Femur (tissue), 1 donor: ENCODE measurements at places on chromosomes 5 and 9.
A peak's percentile ranks its signal among the peaks of the same experiment; 100 is the strongest.

GRCh38 chr9:4009006-4009511 lies 290.8 kb downstream of the GLIS3 start:
- no peak for DNase-seq

- DNase-seq = peak; percentile 12
Observed at GRCh38 chr5:135245521-135246499, 153.2 kb downstream of the MACROH2A1 start.

GRCh38 chr5:114822863-114823262 lies 346.8 kb downstream of the TRIM36 start:
- DNase-seq = no peak

DNA sequence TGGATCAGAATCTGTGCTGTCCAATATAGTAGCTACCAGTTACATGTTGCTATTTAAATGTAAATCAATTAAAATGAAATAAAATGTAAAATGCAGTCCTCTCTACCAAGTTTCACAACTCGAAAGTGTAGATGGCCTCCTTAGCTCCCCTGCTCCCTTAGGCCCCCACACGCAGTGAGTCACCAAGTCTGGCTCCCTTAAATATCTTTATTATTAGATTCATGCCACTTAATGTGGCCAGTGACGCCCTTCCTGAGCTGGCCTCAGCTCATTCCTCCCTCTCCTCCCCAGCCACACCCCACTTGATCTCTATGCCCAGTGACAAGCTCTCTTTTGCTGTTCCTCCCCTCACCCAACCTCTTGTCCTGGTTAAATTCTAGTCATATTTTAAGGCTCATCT lies 88.4 kb upstream of the DNAH5 start:
- no peak for DNase-seq

- DNase-seq = no peak
Observed at GRCh38 chr9:77021922-77022782, 2.7 kb downstream of the FOXB2 start.

GRCh38 chr5:32443541-32444430 lies 754 bp downstream of the ZFR start:
- peak; percentile 69 for DNase-seq

DNA sequence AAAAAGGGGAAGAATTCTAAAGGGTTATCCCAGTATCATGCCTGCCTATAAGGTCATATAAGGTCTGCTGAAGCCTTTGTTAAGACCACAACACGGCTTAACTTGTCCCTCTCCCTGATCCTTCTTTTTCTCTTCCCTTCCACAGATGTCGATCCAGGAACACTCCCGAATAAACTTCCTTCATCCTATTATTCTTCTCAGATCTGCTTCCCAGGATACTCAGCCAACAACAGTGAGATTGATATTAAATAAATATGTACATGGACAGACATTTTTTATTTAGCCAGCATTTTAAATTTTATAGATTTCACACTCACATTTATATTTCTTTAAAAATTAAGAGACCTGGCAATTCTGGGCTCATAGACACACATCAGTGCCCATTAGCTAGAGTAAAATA lies 44.1 kb downstream of the DPYSL3 start:
- no peak for DNase-seq

DNA sequence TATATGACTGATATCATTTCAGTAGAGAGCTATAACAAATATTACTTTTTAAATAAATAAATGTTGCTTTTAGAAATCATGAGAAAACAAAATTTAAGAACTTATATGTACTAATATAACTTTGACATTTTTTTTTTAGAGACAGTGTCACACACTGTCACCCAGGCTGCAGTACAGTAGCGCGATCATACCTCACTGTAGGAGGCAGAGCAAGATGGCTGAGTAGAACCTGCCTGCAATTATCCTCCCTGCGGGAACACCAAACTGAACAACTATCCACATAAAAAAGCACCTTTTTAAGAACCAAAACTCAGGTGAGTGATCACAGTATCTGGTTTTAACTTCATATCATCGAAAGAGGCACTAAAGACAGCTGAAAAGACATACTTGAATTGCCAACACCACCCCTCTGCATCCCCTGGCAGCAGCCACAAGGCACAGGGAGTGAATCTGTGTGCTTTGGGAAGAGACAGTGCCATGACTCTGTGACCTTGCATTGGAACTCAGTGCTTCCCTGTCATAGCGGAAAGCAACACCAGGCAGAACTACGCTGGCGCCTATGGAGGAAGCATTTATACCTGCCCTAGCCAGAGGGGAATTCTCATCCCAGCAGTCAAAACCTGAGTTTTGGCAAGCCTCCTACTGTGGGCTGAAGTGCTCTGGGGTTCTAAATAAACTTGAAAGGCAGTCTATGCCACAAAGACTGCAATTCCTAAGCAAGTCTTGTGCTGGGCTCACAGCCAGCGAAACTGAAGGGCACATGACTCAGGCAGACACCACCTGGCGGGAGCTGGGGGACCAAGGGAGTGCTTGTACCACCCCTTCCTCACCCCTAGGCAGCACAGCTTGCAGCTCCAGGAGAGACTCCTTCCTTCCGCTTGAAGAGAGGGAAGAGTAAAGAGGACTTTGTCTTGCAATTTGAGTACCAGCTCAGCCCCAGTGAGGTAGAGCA lies 142.7 kb downstream of the FBXL17 start:
- no peak for DNase-seq

GRCh38 chr9:130421154-130421801 lies 23.5 kb upstream of the ASS1 start:
- no peak for DNase-seq

DNA sequence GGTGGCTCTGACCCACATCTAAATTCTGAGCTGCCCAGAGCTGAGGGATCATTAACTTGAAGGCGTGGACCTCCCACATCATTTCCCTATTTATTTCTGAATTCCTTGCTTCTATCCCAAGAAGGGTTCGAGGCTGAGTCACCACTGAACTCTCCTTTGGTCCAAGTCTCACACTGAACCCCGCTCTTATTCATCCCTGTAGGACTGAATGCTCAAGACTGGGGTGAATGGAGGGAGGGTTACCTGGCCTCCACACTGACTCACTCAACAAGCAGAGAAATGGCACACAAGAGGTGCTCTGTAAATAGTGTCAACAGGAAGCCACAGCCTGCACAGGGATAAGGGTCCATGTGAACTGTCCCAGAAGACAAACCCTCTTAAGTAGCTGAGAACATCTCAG lies 79.1 kb upstream of the FSTL4 start:
- no peak for DNase-seq

GRCh38 chr5:147445090-147445489 lies 64.8 kb downstream of the DPYSL3 start:
- no peak for DNase-seq

GRCh38 chr9:89078421-89078820 lies 87.2 kb downstream of the S1PR3 start:
- DNase-seq = no peak

DNA sequence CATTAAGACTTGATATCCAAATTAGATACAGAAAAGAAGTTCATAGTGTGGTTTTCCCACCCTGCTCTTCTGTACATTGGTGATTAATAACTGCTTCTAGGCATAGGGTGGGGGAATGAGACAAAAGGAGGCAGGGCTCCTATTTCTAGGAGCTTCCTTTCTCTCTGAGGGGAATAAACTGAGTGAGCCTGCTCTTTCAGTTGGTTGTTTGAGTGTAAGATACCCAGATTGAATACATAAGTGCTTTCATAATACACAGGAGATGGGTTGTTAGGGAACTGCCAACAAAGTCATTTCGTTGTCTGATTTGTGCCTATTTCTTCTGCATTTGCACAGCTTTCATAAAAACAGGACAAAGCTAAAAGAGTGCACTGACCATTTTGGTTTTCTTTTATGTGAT lies 48.9 kb upstream of the TTC23L start:
- no peak for DNase-seq

- no peak for DNase-seq
Observed at GRCh38 chr5:143642791-143643190, 169.2 kb upstream of the HMHB1 start.

- no peak for DNase-seq
Observed at GRCh38 chr5:61069150-61069549, 93.1 kb downstream of the SMIM15 start.

GRCh38 chr9:38003230-38003629 lies 65.8 kb downstream of the SHB start:
- DNase-seq = no peak

DNA sequence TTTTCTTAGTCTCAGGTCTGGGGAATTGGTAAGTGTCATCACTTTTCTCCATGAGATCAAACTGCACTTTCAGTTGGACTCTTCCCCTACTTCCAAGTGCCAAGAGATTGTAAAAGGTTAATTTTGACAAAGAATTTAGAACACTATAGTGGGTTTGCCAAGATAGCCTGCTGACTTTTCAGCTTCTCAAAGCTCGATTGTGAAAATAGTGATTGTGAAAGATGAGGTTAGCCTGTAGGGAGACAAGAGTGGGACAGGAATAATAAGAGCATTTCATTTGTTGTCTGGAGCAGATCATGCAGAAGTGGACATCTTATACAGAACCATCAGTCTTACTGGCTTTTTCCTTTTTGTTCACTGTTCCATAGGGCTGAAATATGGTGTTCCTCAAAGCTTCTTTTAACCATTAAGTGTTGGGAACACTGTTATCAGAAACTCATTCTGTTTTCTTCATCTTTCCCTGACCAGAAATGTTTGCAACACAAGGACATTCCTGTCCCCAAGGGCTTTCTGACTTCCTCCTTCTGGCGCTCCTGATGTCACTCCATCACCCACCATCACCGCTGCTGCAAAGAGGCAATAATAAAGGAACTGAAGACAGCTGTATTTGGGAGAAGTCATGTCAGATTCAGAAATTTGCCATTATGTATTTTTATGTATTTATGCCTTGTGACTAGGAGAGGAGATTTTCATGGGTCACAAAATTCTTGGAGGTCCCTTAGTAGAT lies 11.6 kb upstream of the SPTAN1 start:
- no peak for DNase-seq

DNA sequence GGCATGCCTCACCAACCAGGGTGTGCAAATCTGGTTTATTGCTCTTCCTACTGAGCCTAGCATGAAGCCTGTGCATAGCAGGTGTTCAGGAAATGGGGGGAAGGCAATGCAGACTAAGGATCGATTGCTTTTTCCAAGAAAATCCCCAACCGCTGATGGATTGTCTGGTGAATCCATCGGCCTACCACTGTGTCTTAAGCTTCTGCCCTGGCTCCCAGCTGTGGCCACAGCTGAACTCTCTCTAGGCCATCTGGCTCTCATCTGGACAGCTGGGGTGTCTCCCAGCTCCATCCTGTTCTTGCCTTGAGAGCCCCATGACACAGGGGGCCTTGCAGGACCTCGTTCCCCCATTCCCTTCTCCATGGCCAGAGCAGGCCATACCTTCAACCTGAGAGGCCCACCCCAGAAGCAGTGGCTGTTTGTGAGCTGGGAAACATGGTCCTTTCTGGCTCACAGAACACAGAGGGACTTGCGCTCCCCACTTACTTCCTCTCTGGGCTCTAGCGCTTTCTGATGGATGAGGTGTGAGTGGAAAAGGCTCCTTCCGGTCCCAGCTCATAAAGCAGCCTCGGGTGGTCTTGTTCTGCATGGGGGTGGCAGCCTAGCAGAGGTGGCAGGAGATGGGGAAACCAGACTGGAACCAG lies 41.8 kb downstream of the COL27A1 start:
- no peak for DNase-seq

DNA sequence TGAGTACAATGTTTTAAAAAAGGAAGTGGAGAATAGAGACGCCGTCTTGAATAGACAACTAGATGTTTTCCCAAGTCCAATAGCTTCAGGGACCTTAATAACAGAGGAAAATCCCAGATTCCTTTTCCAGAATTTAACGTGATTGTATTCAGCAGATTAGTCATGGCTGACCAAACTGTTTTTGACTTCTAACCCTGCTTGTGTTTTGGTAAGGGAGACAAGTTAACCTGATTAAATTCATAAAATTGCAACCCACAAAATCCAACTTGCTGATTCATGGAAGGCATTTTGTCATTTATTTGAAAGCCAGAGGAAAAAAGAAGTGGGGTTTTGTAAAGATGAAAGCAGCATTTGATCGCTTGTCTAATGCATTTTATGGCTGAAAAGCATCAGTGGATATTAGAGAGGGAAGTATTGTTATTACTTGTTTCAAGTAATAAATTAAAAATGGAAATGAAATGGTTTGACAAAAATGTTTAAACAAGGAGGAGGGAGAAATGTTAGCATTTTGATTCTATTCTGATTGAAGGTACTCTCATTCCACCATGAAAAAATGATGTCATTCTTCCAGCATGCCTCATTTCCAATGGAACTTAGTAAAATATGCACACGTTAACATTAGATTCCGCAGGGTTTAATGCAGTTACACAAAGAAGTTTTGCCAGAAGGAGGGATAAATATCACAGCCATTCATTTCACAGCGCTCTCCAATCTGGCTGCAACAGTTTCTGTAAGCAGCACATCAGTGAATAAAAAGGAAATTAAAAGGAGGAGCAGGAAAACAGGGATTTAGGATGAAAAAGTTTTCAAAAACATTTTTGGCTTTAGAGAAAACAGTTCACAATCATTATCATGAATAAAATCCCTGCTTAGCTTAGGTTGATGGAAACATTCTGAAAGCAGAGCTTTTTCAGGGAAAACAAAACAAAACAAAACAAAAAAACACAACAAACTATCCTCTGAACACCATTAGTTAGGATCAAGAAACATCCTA lies 314.7 kb downstream of the PRR16 start:
- no peak for DNase-seq

DNA sequence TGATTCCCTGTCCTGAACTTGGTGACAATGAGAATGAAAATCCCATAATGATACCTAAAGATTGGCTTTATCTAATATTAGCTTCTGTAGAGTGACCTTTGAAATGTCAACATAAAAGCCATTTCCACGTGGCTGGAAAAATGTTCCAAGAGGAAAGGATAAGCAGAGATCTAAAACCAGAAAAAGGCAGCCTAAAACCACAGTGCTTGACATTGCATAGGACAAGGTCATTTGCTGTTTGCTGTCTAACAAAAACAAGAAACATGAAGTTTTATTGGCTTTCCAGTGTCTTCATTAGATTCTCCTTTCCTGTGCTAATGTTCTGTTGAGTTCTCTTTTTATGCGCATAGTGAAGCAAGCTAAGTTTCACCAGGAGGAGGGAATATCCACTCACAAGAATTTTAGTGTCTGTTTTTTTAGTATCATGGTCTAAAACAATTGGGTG lies 44.6 kb downstream of the CPEB4 start:
- no peak for DNase-seq

GRCh38 chr9:120854596-120855327 lies 12.0 kb upstream of the PSMD5 start:
- no peak for DNase-seq

DNA sequence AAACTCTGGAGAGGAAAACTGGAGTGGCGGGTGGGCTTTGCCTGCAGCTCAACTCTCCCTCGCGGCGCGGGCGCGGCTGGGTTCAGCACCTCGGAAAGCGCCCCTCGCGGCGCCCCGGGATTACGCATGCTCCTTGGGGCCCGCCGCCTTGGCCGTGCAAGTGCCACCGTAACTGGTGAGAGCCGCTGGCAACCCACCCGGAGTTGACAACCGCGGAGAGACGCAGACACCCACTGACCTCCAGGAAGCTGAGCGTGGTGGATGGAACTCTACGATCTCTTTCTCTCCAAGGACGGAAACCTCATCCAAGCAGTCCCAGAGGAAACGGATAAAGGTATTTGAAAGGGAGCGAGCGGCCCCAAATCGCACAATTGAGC lies 194 bp upstream of the RXFP3 start:
- DNase-seq = peak; percentile 80
